GM10248 (cell line): ENCODE measurements at places on chromosomes 12 and 14.
A peak's percentile ranks its signal among the peaks of the same experiment; 100 is the strongest.

- DNase-seq, result no peak
Measured at GRCh38 chr12:127984386-127985055, 282.4 kb upstream of the TMEM132C start.

DNA sequence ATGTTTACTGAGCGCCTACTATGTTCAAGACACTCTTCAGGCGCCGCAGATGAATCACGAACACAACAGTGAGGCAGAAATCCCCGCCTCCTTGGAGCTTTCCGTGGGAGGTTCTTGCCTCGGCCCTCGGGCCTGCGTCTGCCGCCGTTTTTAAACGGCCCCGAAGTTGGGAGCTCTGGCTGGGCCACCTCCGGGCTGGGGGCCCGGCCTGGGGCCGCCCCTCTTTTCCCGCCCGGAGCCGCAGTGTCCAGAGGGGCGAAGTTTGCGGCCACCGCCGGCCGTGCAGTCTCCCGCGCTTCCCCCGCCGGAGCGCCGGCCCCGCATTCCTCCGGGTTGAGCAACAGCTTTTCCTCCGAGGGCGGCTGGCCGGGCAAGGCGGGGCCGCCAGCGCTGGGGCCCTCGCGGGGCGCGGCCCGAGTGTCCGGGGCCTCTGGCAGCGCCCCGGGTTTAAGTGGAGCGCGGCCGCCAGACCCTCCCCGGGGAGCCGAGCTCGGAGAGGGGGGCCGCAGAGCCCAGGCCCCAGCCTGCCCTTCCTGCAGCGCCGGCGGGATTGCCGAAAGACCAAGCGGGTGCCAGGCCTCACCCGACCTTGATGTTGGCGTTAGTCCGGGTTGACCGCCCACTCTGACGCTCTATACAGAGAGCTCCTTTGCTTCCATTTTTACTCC is 18.7 kb upstream of the CTDSP2 start:
- DNase-seq, result peak; percentile 69

- DNase-seq, result no peak
Measured at GRCh38 chr14:101947577-101947903, 16.8 kb upstream of the DYNC1H1 start.

DNA sequence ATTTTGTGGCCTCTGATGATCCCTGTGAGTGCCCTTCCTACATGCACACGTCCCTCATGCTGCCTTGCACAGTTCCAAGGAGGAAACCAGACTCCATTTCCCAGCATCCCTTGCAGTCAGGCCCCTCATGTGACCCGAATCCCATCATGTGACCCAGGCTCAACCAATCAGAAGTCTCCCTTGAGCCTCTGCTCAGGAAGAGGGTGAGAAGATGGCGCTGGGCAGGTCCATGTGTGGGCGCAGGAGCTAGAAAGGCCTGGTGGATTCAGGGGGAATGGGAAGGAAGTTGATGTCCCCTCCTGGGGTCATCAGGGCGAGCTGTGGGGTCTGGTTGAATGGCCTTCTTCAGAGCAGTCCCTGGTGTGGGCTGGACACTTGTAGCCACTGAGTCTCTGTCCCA is 240.5 kb downstream of the ADGRD1 start:
- no peak for DNase-seq
